ENCODE measurements at places on chromosomes 7 and 10. TPM values are rescaled to one million over a fixed set of nuclear protein-coding genes. Genes with fewer than 3 reads are reported as not detected.

GRCh38 chr7:138499340-138499739 lies 39.3 kb downstream of the TRIM24 start:
- DNase-seq: no peak

DNA sequence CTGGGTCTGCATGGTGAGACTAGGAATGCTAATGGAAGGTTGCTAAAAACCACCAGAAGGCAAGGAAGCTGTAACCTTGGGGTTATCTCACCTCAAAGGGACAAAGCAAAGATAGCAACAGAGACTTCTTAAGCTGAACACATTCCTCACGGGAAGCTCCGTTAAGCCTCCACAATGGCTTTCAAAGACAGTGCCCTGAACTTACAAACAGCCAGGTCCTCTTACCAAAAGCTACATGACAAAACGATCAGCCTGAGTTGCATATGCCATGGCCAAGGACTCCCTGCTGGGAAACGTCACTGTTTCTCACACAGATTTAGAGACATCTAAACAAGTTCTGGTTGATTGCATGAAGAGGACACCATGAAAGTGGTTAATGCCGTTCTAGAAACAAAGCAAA lies 52.7 kb downstream of the HTR5A start:
- no peak for DNase-seq

DNA sequence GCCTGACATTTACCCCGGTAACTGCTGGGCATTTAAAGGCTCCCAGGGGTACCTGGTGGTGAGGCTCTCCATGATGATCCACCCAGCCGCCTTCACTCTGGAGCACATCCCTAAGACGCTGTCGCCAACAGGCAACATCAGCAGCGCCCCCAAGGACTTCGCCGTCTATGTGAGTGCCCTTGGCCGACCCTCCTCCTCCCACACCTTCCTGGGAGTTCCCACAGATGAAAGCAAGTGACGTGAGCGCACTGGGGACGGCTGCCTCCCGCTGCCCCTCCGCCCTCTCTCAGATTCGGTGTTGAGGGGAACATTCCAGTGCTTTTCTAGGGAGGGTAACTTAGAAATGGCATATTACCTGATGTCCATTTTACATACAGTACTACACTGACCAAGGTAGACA lies 7.0 kb upstream of the GET4 start:
- DNase-seq: no peak

GRCh38 chr10:28094121-28094520 lies 95.2 kb upstream of the ODAD2 start:
- no peak for DNase-seq

- DNase-seq: no peak
Observed at GRCh38 chr10:98449287-98449686, 2.6 kb upstream of the HPS1 start.

- no peak for DNase-seq
Observed at GRCh38 chr7:84060000-84060399, 134.6 kb downstream of the SEMA3A start.

DNA sequence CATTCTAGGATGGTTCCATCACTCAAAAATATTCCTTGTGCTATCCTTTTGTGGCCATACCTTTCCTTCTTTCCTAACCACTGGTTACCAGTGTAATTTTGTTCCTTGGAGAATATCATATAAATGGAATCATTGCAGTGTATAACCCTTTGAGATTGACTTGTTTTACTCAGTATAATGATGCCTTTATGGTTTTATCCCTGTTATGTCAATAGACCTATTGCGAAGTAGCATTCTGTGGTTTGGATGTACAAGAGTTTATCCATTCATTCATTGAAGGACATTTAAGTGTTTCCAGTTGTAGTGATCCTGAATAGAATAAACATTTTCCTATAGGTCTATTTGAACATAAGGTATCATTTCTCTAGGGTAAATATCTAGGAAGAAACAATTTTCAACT lies 54.2 kb downstream of the RBM33 start:
- DNase-seq: no peak

DNA sequence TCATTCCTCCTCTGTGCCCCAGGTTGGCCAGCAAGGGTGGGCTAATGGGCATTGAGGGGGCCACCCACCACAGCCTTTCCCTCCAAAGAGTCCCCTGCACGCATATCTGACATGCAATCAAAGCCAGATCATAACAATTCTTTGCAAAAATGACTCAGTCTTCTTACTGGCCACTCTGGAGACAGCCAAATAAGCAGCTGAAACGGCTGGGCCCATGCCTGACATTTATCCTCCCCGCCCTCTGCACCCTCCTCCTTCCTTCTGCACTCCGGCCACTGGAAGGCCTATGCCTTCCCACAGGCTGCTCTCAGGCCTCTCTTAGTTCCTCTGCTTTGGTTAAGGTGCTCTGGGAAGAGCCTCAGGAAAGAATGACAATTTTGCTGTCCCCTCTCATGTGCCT lies 29.2 kb upstream of the NPFFR1 start:
- no peak for DNase-seq

The HTR5A gene
- not detected for total RNA-seq

The GNB2 gene
- 231 TPM for total RNA-seq

The EPO gene
- not detected for total RNA-seq

The CALHM3 gene
- not detected for total RNA-seq
